Thoracic aorta (tissue), 2 donors: ENCODE measurements at places on chromosomes 3 and 15. TPM values are rescaled to one million over a fixed set of nuclear protein-coding genes. Genes with fewer than 3 reads are reported as not detected.

SLC12A1 gene
- 0.68 TPM for total RNA-seq

GHSR gene
- not detected for total RNA-seq

SYNPR gene
- not detected for total RNA-seq

- DNase-seq, result no peak
Measured at GRCh38 chr3:88038566-88038965, 20.2 kb downstream of the CGGBP1 start.

- DNase-seq, result no peak
Measured at GRCh38 chr15:76058714-76059319, 968 bp upstream of the TMEM266 start.

DNA sequence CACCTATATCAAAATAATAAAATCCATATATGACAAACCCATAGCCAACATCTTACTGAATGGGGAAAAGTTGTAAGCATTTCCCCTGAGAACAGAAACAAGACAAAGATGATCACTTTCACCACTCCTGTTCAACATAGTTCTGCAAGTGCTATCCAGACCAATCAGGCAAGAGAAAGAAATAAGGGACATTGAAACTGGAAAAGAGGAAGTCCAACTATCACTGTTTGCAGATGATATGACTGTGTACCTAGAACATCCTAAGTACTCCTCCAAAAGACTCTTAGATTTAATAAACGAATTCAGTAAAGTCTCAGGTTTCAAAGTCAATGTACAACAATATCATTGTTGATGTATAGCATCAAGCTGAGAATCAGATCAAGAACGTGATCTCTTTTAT lies 35.6 kb upstream of the FGF7 start:
- no peak for DNase-seq
